ENCODE measurements at places on chromosomes 16 and 17. TPM values are rescaled to one million over a fixed set of nuclear protein-coding genes. Genes with fewer than 3 reads are reported as not detected.
A peak's percentile ranks its signal among the peaks of the same experiment; 100 is the strongest.

DNA sequence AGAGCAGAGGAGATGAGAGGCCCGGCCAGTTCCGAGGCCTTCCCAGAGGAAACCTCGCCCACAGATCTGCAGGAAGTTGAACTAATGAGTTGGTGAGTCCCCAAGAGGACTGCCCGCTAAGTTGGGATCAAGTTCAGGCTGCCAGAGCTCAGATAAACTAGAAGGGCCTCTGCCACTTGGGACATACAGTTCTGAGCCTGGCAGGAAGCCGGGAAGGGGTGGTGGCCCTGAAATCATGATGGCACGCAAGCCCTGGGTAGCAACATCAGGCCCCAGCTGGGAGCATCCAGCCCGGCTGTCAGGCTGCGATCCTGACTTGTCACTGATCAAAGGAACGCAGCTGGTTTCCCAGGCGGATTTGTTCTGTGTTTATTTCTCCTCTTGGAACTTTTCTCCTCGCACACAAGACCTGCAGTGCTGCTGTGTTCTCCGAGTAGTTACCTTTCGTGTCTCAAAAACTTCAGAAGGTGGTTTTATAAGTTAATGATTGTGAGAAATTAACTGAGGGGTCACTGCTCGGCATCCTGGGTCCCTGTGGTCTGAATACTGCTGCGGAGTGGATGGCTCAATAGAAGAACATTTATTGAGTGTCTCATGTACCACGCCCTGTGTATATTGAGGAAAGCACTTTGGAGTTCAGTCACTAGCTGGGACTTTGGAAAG, 8.0 kb upstream of the WFDC1 start:
- peaks cover 2% of the 10 kb centered on the region for H3K27me3 ChIP-seq
- no peaks in the 10 kb centered on the region for H3K36me3 ChIP-seq
- peaks cover 23% of the 10 kb centered on the region for H3K4me1 ChIP-seq

GRCh38 chr17:59155439-59156177, at the start of gene PRR11:
PRR11 (plus strand) TSS chr17:59155746; CDS start chr17:59169753, 14,007 bp downstream.
- DNase-seq = peak; percentile 91
- no peaks in the 10 kb centered on the region for H3K36me3 ChIP-seq
- no peaks in the 10 kb centered on the region for H3K27me3 ChIP-seq
- H3K4me3 ChIP-seq = no peak within 1 kb of the TSS
- no peak within 1 kb of the TSS for H3K27ac ChIP-seq

- peaks cover 15% of the 10 kb centered on the region for H3K27me3 ChIP-seq
- no peak within 1 kb of the TSS for H3K27ac ChIP-seq
- no peaks in the 10 kb centered on the region for H3K36me3 ChIP-seq
- H3K4me3 ChIP-seq = no peak within 1 kb of the TSS
- H3K4me1 ChIP-seq = no peaks in the 10 kb centered on the region
Observed at GRCh38 chr17:34319039-34319483, at the start of gene CCL8. CCL8 (plus strand) TSS chr17:34319435; CDS start chr17:34319502, 67 bp downstream.

Gene LPO
- 0.50 TPM for total RNA-seq

Gene TP53TG3F
- total RNA-seq = not detected

- no peak for DNase-seq
- H3K4me3 ChIP-seq = no peak overlapping the region
- H3K27ac ChIP-seq = no peak overlapping the region
Observed at GRCh38 chr17:30031214-30031869, 85.3 kb upstream of the NSRP1 start.
